ENCODE measurements at places on chromosomes 6 and 20.

GRCh38 chr6:124970243-124970642 is 8.0 kb downstream of the RNF217 start:
- no peak for DNase-seq

DNA sequence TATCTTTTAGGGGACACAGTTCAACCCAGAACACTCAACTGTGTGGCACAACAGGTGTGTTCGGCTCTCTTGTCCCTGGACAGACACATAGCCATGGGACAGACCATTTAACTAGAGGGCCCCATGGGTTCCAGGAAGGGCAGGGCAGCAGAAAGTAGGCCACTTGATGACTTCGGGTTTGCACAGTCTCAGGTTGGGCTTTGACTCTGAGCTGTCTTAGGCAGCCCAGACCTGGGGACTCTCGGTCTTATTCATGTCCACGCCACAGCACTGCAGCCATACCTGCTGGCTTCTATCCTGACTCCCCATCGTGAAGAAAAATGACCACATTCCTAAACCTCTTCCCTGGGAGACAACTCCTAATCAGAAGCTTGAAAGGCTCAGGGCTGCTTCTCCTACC is 146.1 kb upstream of the AKAP12 start:
- DNase-seq: no peak

DNA sequence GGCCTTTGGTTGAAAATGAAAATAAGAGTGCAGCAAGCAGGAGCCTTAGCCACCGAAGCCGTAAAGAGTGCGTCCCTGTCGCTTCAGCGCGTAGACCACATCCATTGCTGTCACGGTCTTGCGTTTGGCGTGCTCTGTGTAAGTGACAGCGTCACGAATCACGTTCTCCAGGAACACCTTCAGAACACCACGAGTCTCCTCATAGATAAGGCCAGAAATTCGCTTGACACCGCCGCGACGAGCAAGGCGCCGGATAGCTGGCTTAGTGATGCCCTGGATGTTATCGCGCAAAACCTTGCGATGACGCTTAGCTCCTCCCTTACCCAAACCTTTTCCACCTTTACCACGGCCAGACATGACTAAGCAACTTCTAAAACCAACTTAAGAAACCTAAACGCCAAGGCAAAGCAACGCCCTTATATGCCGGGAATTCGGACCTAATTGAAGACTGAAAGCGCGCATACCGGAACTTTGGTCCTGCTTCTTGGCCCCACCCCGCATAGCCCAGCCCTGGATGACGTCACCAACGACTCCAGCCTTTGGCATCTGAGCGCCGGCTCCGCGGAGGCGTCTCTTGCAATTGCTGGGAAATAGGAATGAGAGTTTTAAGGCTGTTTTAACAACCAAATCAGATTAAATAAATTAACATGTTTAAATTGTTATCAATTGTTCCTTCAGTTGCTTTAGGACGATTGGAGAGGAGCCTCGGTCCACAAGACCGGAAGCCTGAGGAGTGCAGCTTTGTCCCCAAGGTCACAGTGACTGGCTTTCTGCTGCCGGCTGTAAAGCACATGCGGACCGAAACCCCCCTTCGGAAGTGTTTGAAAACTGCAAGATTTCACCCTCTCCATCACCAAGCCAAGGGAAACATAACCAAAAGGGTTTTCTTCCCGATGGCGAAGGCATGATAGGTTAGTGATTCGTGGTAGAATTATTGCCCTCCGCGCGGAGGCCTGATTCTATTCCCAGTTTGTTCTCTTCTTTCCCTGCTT is 79.6 kb upstream of the BTN3A2 start:
- DNase-seq: peak; percentile 96

- peak; percentile 86 for DNase-seq
Measured at GRCh38 chr20:32535316-32535952, 49.7 kb downstream of the NOL4L start.

DNA sequence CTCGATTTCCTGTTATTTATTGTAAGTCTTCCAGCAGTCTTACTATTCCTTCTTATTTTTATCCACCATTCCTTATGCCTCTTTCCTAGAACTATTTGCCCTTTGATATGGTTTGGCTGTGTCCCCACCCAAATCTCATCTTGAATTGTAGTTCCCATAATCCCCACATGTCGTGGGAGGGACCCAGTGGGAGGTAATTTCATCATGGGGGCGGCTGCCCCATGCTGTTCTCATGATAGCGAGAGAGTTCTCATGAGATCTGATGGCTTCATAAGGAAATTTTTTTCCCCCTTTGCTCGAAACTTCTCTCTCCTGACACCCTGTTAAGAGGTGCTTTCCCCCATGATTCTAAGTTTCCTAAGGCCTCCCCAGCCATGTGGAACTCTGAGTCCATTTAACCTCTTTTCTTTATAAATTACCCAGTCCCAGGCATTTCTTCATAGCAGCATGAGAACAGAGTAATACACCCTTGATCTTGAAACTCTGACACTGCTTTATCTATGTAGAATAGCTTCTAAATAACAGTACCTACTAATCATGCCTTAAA is 48.8 kb downstream of the PLN start:
- no peak for DNase-seq

- no peak for DNase-seq
Measured at GRCh38 chr20:41078329-41078728, 49.7 kb downstream of the TOP1 start.
